ENCODE measurements at places on chromosomes 3 and 15.
A peak's percentile ranks its signal among the peaks of the same experiment; 100 is the strongest.

DNA sequence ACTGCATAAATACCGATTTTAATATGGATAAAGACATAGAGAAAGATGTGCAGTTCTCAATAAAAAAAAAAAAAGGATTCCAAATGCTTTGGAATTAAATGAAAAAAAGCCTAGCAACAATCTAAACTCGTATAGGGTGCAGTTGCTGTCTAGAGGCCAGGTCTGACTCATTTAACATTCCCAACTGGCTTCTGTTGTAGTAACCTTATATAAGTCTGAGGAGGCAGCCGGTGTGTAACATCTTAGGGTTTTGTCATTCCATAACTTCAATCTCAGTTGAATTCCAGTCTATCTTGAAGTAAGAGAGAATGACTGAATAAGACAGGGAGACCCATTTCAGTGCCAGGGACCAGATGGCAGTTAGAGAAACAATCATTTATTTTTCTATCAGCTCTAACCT, 6.5 kb downstream of the PDCD10 start:
- DNase-seq, result peak; percentile 18

GRCh38 chr3:119225121-119225520, 15.6 kb downstream of the B4GALT4 start:
- no peak for DNase-seq

DNA sequence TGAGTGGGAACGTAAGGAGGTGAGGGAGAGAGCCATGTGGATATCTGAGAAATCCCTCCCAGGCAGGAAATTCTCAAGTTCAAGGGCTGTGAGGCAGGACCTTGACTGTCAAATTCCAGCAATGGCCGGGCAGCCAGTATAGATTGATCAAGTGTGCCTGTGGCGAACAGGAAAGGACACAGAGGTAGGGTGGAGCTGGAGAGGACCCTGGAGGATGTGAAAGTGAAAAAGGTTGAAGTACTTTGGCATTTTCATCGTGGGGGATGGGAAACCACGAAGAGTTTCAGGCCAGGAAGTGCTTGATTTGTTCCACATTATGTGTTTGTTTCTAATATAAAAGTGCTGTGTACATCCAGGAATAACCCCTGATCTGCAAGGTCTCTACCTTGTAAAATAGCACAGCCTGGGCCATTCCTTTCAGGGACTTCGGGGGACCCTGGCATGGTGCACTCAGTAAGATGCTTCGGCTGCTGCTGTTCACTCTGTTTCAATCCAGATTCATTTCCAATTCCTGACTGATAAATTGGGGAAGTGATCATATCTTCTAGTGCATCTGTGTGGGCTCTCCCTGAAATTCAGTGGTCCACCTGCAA, 156.6 kb downstream of the MCTP2 start:
- no peak for DNase-seq

DNA sequence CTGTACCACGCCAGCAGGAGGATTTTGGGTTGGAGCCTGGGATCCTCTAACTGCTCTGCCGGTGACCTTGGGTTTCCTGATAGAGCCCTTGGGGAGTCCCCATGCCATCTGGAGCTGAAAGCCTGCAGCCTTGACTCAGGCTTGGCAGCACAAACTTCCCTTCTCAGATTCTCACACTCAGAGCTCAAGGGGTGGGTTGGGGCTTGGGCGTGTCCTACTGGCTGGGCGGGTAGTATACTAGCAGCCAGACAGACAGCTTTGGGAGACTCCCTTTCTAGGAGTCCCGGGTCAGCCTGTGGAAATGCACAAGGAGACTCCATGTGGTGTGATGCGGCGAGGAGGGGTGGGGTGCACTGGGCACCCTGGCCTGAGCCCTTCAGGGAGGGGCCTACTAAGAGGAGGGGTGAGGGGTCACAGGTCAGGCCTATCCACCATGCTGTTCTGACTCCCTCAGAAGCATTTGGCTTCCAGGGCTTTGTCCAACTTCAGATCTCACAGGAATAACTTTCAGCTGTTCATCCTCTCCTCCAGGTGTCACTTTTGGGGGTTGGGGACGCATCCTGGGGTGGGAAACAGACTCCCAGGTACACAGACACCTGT, 21.6 kb upstream of the PLXNA1 start:
- no peak for DNase-seq

DNA sequence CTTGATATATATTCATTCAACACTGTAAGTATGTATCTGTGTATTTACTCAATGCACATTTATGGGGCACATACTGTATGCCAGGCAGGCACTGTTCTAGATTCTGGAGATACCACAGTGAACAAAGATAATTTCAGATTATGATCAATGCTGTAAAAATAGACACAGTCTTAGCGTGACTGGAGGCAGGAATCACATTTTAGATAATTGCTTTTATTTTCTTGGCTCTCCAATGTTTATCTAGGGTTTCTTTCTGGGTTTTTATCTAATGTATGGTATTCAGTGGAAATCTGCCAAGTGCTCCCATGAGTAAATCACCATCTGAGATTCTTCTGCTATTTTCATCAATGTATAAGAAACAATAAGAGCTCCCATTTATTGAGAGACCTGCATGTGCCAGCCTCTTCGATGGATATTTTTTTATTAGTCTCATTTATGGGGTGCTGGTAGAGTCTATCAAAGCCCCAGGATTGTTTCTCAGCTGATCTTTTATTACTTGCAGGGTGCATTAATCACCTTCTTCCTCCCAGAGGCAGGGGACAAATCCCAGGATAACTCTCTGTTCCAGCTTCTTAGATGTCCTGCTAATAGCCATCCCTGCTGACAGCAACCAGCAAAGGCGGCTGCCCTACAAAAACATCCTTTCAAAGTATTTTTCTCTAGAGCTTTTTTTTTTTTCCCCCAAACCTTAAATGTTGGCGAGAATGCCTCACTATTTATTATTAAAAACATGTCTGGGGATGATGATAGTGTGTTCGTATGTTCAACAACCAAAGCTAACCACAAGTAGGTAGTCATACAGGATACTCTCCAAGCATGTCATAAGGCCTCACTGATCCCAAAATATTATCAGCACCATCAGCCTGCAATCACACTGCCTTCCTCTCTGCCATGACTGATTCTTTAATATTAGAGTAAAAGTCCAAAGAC, 331.0 kb upstream of the RASGRP1 start:
- no peak for DNase-seq

DNA sequence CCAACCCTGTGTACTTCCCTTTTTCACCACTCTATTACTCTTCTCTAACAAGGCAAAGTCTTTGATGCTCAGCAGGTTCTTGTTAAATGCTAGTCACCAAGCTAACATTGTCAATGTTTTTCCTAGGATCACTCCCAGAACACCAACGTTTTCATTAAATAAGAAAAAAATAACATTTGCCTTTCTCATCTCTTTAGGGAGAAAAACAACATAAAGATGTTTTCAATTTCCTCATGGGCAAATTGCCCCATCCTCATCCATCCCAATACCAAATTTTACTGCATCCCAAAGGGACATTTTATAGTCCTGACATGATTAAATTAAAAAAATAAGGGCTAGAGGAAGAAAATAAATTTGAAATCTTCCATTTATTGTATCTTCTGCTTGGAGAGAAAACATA, 106.5 kb downstream of the SUCNR1 start:
- DNase-seq, result no peak

DNA sequence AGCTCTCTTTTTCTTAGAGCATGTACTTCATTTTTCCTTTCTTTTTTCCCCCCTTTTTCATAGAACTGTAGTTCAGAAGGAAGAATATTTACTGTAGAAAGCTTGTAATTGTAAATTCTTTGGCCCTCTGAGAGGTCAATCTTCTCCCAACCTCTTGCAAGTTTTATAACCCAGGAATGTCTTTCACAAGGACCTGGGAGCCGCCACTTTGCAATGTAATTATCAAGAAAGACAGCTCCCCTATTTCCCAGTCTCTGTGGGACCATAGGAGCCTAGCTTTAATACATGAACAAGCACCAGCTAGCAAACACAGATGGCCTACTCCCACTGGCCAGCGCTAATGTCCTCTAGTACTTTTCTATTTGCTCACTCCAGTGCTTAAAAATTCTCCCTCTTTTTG, 51.4 kb downstream of the NFKBIZ start:
- DNase-seq, result no peak

GRCh38 chr3:15324379-15324808, 8.0 kb downstream of the SH3BP5 start:
- no peak for DNase-seq

DNA sequence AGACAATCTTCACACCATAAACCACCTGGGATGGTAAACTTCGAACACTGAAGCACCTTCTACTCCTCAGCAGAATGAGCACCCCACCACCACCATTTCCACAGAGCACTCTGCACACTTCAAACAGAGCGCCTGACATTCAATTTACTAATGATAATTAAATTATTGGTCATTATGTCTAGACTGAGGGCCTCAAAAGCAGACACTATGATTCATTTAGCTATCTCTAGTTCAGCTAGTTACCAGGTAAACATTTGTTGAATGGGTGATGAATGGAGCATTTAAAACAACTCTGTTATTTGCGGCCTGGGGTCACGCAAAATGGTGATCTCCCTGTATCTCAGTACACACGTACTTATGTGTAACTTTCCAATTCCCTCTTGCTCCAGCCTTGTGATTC, 40.9 kb downstream of the ACAP2 start:
- no peak for DNase-seq

DNA sequence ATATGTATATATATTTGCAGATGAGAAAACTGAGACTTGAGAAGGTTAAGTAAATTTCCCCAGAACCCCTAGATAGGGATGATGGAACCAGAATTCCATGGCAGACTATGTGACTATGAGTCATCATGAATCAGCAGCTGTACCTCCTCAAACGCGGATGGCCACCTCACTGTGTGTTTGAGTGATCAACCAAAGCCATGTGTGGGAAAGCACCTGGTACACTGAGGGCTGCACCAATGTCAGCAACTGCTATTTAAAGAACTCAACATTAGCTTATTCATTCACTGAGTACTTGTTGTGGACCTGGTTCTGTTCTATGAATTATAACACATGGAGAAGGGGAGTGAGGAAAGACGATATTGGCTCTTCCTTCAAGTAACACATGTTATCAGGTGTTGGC, 377.0 kb downstream of the GAP43 start:
- peak; percentile 57 for DNase-seq

DNA sequence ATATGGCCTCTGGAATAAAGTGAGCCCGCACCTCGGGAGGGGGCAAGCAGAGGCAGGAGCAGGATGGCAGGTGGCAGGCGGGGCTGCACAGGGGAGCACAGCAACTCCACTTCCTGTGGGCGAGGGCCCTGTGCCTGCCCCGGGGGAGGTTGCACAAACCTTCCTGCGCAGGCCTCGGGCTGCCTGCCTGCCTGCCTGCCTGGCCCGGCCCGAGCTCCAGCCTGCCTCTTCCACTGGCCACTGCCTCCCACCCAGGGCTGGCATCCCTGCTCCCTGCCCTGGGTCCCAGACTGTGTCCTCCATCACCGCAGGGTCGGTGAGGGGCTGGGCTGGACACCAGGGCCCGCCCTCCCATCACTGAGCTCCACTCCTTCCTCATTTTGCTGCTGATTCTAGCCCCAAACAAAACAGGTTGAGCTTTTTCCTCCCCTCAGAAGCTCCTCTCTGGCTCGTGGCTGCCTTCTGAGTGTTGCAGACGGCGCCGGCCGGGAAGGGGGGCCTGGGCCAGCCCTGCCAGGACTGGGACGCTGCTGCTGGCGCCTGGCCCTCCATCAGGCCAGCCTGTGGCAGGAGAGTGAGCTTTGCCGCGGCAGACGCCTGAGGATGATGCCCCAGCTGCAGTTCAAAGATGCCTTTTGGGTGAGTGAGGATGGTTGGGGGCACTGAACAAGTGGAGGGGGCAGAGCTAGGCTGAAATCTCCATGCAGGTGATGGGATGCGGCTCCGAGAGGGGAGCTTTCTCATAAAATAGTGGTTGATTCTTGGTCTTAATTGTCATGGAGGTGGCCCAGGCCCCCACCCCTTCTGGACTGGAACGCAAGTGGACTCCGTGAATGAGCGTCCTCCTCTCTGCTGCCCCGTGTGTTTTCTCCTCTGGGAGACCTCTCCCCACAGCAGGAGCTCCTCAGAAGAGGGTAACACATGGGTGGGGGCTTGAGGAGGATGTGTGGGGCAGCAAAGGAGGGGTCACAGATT, at the start of gene PSTPIP1:
Gene PSTPIP1, plus strand, starts transcription at position 156 of the 975 bp plus-strand sequence. Its CDS starts 448 bp downstream, at position 604.
- DNase-seq, result no peak

DNA sequence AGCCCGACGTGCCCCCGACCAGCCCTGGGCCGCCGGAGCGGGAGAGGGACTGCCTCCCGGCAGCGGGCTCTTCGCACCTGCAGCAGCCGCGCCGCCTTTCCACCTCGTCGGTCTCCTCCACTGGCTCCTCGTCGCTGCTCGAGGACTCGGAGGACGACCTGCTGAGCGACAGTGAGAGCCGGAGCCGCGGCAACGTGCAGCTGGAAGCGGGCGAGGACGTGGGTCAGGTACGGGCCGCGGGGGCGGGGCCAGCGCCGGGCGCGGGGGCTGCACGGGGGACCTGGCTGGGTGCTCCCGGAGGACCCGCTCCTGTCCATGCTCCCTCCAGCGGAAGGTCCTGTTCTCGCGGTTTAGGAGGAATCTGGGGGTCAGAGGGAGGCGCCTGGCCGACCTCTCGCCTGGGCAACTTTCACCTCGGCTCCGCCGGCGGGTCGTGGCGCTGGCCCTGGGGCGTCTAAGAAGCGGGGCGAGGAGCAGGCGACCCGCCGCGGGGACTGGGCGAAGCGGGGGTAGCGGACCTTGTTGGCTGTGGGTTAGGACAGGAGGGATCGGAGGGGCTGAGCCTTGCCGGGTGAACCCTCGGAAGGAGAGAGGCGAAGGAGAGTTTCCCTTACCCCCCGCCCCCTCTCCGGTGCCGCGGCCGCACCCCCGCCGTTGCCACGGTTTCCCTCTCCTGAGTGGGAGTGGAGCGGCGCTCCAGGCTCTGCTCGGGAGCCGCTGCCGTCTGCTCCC, 682 bp downstream of the ITPKA start:
- DNase-seq, result no peak

DNA sequence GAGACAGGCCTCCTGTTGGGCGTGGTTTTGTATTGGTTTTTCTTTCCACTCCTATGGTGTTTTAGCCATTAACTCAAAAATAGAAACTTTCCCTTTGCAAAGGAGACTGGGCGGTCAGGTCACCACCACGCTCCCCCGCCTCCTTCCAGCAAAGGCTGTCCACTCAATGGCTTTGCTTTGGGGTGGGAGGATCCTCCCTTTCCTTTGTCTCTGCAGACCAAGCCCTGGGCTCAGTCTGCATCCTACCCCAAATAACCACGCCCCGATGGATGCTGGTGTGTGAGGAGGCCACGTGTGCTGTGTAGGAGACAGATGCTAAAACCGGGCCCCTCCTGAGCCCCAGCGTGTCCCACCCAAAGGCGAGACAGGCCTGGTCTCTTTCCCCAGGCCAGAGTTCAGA, 68.5 kb downstream of the GRIP2 start:
- no peak for DNase-seq

DNA sequence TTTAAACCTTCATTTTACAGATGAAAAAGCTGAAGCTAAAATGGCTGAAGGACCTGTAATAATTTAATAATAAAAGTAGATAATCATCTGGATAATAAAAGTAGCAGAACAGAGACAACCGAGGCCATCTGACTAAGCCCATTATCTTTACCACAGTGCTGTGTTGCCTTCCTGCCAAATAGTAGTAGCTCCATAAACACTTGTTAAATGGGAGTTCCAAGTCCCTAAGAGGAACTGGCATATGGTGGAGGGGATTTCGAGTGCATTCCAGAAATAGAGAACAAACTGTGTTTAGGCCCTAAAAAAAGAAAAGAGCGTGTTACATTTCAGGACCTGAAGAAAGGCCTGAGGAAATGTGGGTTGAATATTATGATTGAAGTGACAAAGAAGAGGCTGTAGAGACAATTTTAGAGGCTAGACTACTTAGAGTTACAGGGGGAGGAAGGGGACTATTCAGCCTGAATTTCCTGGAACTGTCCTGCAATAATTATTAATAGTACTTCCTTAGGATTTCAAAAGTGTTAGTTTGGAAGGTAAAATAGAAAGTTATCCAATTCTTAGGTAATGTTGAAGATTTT, 424.3 kb downstream of the ROBO2 start:
- no peak for DNase-seq
